NCI-H1417 (cell line): ENCODE measurements at places on chromosomes 16 and 17.

GRCh38 chr17:29129731-29130130 lies 50.5 kb downstream of the MYO18A start:
- DNase-seq, result peak; percentile 15

DNA sequence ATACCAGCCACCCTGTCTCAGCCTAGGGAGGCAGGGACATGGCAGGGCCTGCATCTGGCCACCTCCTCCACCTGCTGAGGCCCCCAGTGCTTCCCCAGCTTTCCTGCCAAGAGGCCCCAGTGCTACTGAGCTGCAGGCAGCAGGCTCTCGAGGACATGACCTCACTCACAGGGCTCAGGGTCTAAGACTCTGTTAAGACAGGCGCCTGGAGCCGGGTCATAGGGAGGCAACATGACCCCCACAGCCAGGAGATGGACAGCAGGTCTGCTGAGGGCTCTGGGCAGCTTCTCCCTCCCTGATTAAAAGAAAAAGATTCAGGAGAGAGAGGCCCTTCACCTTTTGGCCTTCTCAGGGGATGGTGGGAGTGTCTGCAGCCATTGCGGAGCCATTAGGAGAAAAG lies 23.2 kb upstream of the FASN start:
- DNase-seq, result no peak

- no peak for DNase-seq
Measured at GRCh38 chr16:10770907-10771306, 27.3 kb downstream of the NUBP1 start.

DNA sequence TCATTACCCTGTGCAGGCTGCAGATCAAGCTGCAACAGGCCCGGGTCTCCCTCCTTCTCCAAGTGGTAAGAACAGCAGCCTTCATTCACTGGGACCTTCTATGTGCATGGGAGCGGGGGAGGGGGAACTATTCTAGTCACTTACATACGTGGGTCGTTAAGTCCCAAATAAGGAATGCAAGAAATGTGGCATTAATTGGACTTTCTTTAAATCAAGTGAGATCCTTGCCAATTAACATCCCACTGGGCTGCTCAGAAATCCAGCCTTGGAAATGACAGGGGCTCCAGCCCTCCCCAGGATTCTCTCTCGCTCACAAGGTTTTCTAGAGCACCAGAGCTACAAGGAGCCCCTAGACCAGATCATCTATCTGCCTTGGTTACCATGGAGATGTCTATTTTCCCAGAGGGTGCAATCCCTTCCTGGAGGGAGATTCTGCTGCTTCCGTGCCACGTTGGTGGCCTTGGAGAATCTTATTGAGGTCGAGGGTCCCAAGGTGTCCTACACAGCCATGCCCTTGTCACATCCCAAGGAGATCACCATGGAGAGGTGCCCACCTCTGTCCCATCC lies 5.2 kb upstream of the EIF1 start:
- DNase-seq, result no peak

GRCh38 chr17:29063992-29064391 lies 21.1 kb downstream of the PIPOX start:
- no peak for DNase-seq

- peak; percentile 52 for DNase-seq
Measured at GRCh38 chr17:76145231-76146052, 4.4 kb upstream of the FOXJ1 start.

GRCh38 chr17:66713533-66714042 lies 121.3 kb upstream of the CACNG5 start:
- no peak for DNase-seq

GRCh38 chr16:82995924-82996441 lies 369.2 kb downstream of the CDH13 start:
- DNase-seq, result no peak

DNA sequence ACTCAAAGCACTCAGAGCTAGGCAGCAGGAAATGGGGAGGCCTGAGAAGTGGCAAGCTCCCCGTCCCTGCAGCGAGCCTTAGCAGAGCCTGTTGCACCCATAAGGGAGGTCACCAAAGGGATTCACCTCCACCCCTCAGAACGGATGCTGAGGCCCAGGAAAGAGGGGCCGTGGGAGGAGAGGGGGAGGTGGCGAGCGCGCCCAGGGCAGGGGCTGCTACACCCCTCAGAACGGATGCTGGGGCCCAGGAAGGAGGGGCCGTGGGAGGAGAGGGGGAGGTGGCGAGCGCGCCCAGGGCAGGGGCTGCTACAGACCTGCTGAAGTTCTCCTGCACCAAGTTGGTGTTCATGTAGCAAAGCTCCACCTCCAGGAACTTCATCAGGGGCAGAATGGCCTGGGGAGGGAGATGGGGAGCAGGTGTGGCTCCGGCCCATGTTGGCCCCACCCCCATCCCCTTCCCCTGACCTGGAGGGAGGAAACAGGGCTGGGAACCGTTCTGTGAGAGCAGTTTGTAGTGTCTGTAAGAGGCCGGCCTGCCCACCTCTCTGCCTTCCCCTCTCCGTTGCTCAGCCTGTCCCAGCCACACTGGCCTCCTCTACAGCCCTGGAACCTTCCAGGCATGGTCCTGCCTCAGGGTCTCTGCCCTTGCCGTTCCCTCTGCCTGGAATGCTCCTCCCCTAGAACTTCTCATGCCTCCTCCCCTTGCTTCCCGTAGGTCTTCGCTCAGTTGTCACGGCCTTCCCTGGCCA lies 11.4 kb downstream of the UNC13D start:
- DNase-seq, result no peak

DNA sequence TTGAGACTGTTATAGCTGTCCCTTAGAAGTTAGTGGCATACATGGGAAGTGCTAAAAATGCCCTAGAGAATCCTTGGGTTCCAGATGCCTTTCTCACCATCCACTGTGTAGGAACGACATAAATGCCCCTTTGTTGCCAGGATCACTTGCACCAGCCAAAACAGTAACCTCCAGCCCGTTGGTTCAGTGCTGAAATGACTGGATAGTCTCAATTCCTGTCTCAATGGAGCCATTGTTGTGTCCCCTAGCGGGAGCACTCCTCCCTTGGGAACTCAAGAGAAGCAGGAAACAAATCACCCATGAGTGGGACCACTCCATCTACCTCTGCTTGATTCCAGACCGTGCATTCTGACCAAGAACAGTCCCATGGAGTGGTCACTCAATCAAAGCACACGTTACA lies 23.1 kb downstream of the MPHOSPH6 start:
- no peak for DNase-seq

DNA sequence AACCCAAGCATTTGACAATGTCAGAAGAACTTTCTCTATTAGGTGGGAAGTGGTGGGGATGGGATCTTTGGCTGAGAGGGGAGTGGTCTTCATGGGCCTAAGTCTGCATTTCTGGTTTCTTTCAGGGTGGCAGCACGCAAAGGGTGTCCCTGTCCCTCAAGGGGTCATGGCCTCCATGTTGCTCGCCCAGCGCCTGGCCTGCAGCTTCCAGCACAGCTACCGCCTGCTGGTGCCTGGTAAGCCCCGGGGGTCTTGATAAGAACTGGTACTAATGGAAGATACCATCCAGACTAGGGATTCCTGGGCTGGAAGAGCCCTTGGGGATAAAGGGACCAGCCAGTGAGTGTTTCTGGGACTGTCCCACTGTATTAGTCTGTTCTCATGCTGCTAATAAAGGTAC lies 61.2 kb downstream of the ABAT start:
- DNase-seq, result no peak

DNA sequence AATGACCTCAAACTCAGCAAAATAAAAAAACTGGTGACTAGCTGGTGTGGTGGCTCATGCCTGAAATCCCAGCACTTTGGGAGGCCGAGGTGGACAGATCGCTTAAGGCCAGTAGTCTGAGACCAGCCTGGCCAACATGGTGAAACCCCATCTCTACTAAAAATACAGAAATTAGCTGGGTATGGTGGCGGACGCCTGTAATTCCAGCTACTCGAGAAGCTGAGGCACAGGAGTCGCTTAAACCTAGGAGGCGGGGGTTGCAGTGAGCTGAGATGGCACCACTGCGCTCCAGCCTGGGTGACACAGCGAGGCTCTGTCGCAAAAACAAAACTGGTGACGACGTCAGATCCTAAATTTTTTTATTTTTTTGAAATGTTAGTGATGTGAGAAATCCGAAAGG lies 82.6 kb upstream of the TOB1 start:
- DNase-seq, result no peak

DNA sequence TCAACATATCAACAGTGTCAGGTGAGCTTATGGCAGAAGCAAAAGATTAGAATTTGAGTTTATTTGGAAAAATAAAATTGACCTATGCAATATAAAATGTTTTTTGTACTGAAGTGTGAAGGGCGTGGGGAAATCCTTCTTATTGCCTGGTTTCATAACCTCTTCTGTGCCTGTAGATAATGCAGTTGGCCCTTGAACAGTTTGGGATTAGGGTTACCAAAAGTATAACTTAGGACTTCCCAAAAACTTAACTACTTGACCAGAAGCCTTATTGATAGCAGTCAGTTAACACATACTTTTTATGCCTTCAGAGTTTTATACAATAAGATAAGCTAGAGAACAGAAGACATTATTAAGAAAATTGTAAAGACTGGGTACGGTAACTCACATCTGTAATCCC lies 66.0 kb downstream of the TMC6 start:
- no peak for DNase-seq

- no peak for DNase-seq
Measured at GRCh38 chr17:44152875-44153274, 11.1 kb downstream of the HROB start.

DNA sequence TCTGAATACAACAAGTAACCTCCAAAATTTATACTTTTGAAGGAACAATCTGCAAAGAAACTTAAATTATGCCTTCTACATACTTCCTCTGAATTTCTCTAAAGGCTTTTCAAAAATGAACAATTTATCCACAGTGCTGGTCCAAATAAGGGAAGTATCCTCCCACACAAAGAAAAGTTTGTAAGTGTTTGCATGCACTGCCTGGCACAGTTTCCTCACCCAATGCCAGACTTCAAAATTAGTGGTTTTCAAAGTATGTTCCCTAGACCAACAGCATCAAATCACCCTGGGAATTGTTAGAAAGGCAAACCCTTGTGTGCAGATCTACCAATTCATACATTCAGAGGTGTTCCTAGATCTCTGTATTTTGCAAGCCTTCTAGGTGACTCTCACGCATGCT lies 82.5 kb downstream of the PCTP start:
- no peak for DNase-seq

GRCh38 chr16:89598199-89598598 lies 15.2 kb upstream of the DPEP1 start:
- DNase-seq, result peak; percentile 34

DNA sequence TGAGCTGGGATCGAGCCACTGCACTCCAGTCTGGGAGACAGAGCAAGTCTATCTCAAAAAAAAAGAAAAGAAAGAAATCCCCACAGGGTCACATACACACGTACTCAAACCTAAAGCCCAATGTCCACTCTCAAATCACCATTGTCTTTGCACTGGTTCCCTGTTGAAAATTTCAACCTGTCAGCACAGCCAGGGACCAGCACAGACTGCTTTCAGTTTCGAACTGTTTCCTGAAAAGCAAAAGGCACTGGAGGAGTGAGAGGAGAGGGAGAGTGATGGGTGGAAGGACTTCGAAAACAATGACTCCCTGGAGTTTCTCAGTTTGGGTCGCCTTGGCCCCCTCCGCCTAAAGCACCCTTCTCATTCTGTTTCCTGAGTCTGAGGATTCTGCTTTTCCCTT lies 9.0 kb upstream of the CD300C start:
- DNase-seq, result no peak

GRCh38 chr17:54932711-54933110 lies 32.1 kb downstream of the TOM1L1 start:
- DNase-seq, result no peak

GRCh38 chr17:38900978-38901656 lies 24.3 kb upstream of the LASP1NB start:
- DNase-seq, result no peak

DNA sequence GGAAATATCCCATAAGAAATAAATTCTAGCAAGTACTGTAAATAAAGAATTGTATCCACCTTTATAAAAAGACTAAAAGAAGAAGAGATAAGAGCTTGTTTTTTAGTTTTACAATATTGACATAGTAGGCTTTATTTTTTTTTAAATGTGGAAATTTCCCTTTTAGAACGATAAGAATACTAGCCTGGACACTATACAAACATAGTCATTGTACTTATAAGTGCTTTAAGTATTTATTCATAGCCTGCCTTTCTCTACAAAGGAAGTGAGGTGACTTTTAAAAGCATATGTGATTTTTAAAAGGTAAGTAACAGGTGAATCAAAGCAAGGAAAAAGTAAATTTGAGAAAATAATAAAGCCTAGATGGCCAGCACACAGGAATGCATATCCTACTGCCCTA lies 17.7 kb downstream of the TOX3 start:
- no peak for DNase-seq

- DNase-seq, result no peak
Measured at GRCh38 chr17:52178012-52178411, 19.5 kb upstream of the CA10 start.

DNA sequence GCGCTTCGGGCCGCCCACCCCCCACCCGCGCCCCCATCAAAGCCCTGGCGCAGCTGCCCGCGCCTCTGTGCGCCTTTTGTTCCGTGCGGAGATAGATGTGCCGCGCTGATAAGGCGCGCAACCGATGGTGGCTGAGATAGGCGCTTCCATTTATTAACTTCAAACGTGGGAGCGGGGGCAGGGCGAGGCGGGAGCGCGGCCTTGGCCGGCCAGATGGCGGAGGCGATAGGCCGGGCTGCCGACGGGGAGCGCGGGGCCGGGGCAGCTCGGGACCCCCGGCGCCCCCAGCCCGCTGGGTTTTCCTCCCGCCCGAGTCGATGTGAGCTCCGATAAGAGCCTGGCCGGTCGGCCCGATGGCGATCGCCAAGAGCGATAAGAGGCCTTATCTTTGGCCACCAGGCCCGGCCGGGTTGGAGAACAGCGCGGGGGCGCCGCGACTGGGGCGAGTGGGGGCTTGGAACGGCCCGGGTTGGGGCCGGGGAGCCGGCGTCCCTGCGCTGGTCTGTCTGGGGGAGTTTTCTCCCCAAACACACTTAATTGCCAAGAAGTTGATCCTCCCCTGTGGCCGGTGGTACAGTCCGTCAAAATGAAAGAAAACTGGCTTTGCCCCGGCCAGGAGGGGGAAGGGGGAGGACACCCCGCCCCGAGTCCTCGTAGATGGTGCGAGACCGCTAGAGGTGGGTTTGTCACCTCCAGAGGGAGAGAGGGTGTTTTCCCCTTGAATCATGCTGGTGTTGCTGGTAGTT lies 2.7 kb downstream of the ZFPM1 start:
- peak; percentile 83 for DNase-seq

- no peak for DNase-seq
Measured at GRCh38 chr17:60455378-60455777, 33.1 kb downstream of the CHCT1 start.

GRCh38 chr16:86455116-86455515 lies 55.2 kb upstream of the FOXF1 start:
- no peak for DNase-seq

GRCh38 chr16:9362050-9362449 lies 270.6 kb downstream of the HAPSTR1 start:
- DNase-seq, result no peak

- DNase-seq, result peak; percentile 28
Measured at GRCh38 chr17:28925912-28926365, 23.1 kb upstream of the DHRS13 start.

GRCh38 chr16:53768167-53768566 lies 64.2 kb downstream of the FTO start:
- no peak for DNase-seq

DNA sequence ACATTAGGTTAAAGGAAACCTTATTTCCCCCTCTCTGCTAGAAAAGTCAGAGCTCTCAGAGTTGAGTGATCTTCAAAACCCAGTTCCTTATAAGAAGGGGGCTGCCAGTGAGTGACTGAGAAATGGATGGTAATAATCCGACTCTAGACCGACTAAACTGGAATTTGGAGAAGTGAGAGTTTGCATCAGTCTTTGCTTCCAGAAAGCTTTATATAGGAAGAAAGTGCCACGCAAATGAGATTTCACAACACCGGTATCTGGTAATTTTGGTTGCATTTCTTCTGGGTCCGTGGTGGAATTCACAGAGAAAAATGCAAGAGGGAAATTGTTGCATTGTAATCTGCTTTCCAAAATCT lies 271.4 kb downstream of the MAF start:
- DNase-seq, result no peak
